ENCODE measurements at places on chromosomes 4 and X.

- DNase-seq, result peak; percentile 30
These were observed 148.2 kb downstream of the SMIM20 start for GRCh38 chr4:26062215-26062614.

DNA sequence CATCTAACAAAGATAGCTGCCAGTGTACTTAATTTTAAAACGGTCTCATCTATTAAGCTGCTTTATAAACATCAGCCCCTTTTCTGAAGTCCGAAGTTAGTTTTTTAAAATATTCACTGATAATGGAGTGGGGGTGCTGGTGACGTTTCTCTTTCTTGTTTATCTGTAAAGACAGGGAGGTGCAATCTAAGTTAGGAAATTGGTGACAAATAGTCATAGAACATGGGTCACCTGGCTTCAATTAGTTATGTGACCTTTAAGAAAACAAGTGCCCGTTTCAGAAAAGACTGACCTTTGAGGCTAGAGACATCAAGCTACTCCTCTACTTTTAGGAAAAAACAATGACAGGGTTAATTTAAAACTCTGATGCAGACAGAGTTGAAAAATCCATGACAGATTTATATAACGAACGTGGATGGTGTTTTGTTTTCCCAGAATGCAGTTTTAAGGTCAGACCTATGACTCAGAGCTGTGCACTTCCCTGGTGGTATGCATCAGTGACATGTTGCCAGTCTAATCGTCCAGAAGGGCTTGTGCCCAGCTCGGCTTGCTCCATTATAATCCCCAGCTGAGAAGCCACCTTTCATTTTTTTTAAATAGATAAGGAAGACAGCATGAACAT, 38.2 kb downstream of the FHL1 start:
- DNase-seq, result peak; percentile 37

GRCh38 chrX:40759374-40759773, 24.0 kb upstream of the MED14 start:
- DNase-seq, result no peak

- no peak for DNase-seq
These were observed 76.2 kb upstream of the DDX3X start for GRCh38 chrX:41257801-41258200.

GRCh38 chr4:22508376-22508775, 7.5 kb downstream of the ADGRA3 start:
- DNase-seq, result no peak

DNA sequence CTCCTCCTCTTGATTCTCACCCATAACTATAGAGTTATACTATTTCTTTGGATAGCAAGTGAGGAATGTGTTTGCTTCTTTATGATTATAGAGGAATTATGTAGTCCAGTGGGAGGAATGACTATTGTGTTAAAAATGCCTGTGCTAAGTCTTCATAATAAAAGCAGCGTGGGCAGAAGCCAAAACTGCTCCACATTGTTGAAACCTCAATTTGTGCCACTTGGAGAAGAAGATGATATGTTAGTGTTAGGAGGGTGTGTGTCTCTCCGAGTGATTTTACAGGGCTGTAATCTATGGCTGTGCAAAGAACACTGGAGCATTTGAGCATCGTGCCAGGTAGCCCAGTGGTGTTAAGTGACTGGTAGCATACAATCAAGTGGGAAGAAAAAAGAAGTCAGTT, 74.3 kb downstream of the FRAS1 start:
- DNase-seq, result peak; percentile 75

GRCh38 chrX:5084279-5084678, 1144.4 kb downstream of the NLGN4X start:
- DNase-seq, result no peak

DNA sequence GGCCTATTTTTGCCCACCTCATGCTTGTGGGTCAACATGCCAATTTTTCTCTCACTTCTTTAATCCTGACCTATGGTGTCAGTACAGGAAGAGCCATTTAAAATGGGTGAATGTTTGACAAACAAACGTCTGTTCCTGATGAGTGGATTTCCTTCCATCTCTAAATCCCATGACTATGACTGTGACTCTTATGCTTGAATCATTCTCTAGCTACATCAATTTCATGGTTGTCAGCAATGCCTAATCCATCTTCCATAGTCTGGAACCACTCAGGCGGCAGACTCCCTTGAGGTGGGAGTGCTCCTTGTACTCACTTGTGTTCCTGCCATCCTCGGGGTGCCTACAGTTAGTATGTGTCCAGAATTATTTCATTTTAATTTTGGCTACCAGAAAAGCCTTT, 194.9 kb upstream of the RPS6KA3 start:
- DNase-seq, result peak; percentile 78

DNA sequence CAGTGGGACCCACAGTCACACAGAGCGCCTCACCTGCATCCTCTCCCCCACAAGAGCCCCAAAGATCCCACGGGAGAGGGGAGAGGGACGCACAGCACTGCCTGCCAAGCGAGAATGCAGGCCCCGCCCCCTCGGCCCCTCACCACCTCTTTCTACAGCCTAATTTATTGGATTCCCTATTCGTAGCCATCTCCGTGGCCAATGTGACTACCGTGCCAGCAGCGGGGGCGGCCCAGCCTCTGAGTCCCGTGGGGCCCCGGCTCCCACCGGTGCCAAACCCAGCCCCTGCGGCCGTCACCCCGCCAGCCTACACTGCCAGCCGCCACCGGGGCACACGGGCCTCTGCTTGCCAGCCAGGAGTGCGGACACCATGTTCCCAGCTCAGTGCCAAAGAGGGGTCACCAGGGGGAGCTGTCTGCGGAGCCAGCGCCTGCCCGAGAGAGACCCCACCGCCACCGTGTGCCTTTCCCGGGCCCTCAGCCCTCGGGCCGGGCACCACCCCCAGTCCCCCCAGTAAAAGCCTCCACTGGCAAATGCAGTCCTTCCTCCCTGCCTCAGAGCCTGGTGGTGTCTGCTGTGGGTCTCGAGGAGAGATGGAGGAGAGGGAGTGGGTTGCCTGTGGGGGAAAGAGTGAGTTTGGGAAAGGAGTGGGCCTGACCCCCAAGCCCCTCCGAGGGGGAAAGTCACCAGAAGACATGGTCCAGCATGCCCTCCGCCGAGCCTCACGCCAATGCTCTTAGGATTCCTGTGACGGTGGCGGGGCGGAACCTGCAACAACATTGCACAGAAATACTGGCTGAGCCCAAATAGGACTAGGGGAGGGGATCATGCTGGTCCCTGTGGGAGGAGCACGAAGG, 19.6 kb upstream of the PLXNB3 start:
- DNase-seq, result peak; percentile 31

DNA sequence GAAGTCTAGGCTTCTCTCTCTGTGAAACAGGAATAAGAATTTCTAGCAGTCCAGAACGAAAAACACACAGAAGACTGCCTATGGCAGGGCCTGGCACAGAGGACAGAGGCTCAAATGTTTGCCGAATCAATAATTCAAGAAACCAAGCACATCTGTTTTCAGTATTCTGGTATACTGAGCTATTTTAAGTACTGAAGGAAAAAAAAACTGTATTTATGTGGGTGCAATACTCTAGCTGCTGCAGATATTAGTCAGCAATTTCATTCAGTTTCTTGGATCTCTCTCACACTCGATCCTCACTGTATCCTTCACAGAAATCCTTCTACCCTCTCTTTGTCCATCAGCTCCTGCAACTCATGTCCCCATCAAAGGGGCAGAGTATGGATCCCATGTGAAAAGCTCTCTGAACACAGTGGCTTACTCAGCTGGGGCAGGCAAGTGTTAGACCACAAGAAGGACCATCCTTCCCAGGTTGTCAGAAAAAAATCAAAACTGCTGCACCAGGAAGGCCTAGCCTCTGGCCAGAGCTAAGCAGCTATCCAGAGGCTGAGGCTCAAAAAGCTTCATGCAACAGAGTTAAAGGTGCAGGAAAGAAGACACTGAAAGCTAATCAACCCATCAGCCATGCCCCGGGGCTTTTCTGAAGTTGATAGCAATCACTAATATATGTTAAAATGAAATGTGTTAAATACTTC, 9.1 kb upstream of the USO1 start:
- peak; percentile 73 for DNase-seq

DNA sequence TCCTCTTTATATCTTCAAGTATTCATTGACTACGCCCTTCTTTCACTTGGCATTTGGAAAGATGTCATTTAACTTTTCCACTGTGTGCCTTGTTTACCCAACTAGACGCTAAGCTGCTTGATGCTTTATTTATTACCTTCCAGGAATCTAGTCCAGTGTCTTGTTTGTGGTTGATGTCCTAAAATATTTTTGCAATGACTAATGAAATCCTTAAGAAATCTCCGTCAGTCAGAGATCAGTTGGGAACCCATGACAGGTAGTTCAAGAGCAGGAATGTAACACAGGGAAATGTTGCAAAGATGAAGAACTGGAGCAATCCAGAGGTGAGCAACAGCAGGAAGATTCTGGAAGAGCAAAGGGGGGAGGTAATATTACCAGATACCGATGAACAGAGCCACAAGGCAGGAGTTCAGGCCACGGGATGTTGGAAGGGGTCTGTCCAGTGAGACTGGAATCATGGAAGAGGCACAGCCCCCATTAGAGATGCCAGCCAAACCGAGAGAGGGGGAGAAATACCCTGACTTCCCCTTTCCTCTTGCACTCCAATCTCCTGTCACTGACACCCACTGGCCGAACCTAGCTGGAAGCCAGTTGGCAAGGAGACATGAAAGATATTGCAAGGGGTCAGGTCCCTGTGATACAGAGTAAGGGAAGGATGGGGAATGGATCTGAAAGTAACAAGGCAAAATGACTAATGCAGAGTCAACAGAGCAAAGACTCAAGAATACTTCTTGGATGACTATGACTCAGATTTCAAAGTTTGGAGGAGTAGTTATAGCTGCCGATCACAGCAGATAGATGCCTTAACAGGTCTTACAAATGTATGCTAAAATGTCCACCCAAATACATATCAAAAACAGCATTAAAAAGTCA, 62.7 kb upstream of the PHKA2 start:
- peak; percentile 39 for DNase-seq

DNA sequence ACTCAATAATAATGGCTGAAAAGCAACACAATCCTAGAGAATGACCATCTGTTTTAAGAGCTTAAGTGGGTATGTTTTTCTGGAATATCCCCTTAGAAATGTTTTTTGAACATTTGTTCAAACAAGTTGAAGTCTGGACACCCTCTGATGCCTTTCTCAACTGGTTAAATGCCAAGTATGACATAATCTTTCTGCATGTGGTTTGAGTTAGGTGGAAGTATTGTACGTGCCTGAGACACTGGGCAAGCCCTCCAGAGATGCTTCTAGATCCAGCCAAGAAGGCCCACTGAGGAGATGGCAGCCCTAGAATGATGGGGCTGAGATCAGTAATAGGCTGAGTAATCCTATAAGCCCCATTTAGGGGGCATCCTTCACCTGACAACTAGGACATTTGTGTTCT, 493.1 kb downstream of the MAGEE1 start:
- DNase-seq, result no peak

DNA sequence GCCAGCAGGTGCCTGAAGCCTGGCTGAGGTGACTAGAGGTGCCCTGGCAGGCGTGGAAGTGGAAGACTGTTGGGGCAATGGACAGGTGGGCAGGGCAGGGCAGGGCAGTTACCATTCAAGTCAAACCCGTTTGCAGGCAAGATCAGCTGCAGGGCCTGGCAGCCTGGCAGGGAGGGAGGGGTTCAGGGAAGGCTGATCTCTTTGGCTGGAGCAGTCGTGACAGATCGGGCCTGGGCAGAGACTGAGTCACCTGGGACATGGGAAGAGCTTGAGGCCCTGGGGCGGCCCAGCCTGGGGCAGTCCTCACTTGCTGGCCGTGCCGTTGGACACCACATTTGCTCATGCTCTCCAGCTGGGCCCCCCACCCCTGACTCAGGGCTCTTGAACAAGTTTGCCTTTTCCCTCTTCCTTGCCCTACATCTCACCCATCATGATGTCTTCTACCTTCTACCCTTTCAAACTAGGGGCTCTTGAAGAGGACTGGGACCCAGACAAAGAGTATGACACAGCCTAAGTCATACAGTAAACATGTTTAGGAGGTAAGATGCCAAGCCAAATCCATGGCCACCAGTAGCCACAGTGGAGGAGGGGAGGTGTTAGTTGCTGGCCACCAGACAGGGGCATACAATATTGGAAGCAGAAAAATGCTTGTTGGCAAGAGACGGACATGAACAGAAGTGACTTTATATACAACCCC, 2.0 kb upstream of the ZNF185 start:
- no peak for DNase-seq

DNA sequence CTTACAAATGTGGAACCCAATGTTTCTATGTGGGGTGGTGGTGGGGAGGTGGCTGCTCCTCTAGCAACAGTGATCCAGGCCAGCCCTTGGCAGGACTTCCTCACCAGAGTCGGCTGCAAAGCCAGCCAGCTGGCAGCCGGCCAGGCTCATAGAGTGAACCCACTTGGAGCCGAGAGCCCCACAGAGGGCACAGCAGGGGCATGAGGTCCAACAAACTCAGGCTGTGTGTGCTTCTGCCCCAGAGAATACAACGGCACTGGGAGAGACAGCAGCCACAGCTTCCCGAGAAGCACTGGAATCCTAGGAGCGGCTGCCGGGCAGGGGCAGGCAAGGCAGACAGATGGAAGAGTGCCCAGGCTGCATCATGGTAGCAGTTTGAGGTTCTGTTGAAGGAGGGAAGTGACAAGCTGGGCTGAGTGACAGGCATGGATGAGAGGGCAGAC, 23.5 kb upstream of the SOWAHD start:
- DNase-seq, result no peak

GRCh38 chr4:158610790-158611189, 60.9 kb downstream of the C4orf46 start:
- DNase-seq, result no peak

DNA sequence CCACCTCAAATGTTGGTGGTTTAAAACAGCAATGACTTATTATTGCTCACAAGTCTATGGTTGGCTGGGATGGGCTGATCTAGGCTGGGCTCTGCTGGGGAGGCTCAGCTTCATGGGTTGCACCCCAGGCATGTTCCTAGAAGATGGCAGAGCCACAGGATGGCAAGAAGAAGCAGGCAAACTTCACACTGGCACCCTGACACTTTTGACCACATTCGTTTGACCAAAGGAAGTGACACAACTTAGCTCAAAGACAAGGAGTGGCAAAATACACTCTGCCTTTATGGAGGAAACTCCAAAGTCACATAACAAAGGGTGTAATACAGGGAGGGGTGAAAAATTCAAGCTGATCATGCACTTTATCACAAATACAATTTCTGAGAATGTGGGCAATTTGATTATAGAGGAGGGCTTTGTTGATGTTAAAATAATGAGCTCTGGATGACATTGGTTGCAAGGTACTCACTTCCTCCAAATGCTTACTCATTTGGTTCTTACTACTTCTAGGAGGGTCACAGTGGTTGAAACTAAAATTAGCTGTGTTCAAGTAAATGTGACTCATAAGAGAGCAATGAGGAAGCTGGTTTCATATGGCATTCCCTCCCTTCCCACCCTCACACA, 249.2 kb upstream of the RPS6KA3 start:
- peak; percentile 86 for DNase-seq

All from fibroblast of skin of abdomen (primary cell).